ENCODE measurements at places on chromosomes 2 and 18.

DNA sequence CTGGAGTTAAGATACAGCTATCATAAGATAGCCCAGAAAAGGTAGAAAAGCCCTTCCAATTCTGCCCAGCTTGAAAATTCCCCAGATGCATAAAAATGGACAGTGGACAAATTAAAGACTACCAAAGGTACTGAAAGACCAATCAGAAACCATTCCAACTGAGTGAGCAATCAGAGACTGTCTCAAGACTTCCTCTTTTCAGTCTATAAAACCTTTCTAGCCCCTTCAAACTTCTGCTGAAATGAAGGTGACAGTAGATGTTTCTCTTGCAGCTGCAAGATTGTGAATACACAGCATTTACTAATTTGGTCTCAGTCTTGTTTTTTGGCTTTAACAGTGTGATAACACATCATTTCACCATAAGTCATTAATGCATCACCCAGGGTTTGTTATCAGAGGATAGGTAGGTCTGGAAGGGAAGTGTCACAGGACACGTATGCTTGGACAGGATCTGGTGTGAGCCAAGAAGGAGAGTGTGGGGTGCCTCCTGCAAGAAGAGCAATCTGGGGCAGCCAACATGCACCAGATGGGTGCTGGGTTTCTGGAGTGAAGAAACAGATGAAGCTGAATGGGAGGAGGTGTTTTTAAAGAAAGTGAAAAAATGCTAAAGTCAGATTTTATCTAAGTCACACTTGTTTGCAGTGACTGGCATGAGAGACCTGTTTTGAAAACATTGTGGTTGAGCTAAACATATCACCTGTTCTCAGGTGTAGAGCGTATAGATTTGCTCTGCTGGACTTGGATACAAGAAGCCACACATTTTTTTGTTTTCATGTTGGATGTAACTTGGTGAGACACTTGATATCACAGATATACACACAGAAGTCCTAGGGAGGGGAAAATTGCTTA lies 75.3 kb upstream of the DDX18 start:
- no peak for DNase-seq

GRCh38 chr2:88168386-88168785 lies 1.8 kb upstream of the THNSL2 start:
- DNase-seq = no peak

DNA sequence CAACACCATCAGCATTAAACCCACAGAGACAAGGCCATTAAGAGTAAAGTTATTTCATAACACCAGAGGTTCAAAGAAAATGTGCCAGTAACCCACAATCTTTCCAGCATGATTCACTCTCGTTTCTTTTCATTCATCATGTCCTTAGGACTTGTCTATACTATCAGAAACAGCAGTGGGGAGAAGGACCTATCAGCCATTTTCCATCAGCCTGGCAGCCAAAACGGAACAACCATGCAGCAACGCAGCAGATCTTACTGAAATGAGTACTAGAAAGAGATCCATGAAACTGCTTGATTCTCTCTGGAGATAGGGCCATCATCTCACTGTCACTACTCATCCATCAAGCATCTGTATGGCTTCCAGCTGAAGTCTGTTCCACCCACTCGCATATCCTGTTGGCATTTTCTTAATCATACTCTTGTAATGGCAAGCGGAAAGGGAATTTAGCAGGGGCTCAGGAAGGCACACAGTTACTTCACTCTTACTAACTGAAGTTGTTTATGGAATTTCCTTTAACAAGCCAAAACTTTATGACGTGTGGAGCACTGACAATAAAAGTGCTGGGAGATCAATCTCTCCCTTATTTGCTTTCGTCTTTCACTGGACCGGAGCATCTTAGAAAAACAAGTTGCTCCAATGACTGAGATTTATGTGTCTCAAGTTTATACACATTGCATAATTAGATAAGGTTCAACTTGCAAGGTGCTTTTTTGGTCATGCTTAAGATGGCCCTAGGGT lies 69.7 kb downstream of the EPHA4 start:
- DNase-seq = no peak

- DNase-seq = no peak
These were observed 179.4 kb downstream of the DOK6 start for GRCh38 chr18:69580107-69580506.

GRCh38 chr2:133586978-133587377 lies 18.7 kb upstream of the NCKAP5 start:
- no peak for DNase-seq

DNA sequence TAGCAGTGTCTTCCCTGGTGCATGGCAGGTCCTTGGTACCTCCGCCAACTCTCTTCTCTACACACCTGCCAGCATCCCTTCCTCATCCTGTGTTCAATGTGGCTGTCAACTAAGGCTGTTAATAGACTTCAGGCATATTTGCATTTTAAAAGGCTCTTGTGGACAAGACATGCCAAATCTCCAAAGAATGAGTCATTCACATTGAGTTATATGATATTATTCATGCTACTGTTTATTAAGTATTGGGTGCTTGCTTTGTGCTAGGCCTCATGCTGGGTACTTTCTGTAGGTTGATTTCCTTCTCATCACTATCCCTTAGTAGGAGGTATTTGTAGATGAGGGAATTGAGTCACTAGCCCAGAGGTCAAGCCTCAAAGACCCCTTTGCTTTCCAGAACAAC lies 5.2 kb downstream of the MYO1B start:
- DNase-seq = no peak

GRCh38 chr2:70712916-70713315 lies 55.1 kb downstream of the ADD2 start:
- DNase-seq = no peak

- DNase-seq = no peak
These were observed 56.0 kb downstream of the ATIC start for GRCh38 chr2:215367662-215368492.

DNA sequence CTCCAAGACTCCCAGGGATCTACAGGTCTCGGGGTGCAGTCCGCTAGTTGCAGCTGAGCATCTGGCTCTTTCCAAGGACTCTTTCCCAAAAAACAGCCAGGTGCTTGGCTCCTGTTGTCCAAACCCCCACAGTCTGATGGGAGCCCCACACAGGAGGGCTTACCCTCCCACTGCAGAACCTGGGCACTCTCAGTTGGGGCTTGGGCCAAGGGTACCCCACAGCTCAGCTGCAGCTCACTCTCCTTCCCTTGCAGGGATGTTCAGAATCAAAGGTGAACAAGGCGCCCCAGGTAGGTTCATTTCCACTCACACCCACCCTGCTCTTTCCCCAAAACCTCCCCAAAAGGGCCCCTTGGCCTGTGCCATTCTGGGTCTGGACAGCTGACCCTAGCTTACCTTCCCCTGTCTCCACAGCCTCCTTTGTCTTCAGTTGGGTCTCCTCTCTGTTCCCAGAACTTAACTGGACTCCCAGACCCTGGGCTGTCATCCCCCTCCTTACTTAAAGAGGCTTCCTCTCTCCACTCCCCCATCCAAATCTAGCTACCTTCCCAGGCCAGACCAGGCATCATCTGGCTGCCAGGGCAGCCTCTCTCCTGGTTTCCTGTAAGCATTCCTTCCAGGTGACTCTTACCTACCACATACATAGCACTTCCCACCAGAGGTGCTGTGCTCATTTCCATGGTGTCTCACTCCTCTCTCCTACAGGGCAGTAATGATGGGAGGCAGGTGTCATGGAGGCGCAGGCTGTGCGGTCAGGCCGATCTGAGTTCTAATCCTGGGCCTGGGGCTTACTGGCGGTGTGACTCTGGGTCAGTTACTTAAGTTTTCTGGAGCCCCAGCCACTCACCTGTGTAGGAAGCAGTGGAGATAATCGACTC lies 29.5 kb downstream of the MARCO start:
- no peak for DNase-seq

GRCh38 chr2:219483451-219484342 lies 15.0 kb upstream of the GMPPA start:
- no peak for DNase-seq

- no peak for DNase-seq
These were observed 66.1 kb downstream of the NAPG start for GRCh38 chr18:10591896-10592295.

- DNase-seq = no peak
These were observed 1435.7 kb downstream of the LRP1B start for GRCh38 chr2:140695155-140695554.

GRCh38 chr2:49035481-49035880 lies 118.8 kb downstream of the FSHR start:
- DNase-seq = no peak

DNA sequence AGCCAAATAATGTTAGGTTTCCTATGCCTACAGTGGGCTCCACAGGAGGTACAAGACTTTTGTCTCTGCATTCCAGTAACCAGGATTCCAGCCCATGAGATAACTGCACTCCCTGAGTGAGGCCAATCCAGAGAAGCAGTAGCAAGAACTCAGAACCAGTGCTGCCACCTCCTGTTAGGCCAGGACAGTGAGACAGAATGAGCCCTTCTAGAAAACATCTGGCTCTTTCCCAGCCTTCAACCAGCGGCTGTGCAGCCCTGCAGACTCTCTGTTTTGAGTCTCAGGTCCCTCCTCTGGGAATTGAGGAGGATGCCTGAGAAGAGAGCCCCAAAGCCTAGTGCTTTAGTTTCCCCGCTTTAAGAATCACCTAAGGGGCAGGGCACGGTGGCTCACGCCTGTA lies 44.2 kb downstream of the ARID5A start:
- DNase-seq = no peak

DNA sequence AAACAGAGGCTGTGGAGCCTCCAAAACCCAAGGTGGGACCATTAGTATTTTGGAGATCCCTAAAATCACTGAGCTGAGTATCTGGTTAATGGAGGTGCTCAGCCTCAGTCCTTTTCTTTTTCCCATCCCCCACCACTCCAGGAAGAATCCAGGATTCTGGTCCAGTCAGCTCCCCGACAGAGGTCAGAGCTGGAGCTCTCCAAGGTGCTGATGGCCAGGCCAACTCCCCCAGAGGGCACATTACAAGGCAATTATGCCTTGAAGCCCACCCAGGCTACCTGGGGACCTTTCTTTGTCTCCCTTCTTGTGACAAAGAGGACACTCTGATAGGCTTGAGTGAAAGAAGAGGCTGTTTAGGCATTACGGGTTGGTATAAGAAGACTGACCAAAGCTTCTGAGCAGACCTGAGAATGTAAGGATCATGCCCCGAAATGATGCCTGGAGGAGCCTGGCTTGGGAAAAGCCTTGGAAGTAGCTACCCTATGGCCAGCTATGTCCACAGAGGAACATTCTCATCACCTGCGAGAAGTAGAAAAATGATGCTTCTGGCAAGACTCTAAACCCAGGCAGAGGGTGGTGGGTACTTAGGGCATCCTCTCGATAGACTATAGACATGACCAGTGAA lies 102.5 kb upstream of the LDAH start:
- no peak for DNase-seq

DNA sequence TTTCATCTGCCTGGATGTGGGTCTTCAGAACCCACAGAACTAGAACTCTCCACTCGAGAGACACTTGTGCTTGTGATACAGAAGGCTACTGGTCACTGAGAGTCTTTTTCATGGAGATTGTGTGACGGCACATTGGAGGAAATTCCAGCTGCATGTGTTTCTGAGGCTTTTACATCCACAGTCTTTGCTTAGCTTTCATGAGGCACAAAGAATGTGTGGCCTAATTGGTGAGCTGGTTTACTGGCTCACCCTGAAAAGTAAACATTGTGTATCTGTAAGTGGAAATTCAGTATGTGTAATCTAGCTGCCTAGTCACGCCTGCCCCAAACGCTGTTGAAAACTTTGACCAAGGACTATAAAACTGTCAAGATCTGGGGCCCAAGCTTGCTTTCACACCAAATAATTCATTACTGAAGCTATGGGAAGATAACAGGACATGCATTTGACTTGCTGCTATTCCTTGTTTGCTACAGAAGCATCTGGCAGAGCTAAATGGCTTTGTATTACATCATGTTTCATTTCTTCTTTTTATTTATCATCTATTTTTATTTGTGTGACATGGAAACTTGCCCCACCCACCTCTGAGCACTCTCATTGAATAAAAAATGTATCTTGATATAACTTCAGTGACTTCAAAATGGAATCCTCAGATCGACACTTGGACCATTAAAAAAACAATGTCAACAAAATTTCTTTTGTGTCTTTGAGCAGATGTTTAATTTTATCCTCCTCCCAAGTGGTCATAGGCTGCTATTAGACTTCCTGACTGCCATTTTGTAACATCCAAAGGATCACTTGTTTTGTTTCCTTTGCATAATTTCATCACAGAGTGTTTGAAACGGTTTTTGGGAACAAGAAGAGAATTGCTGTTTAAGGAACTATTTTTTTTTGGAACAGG lies 80.2 kb downstream of the EFEMP1 start:
- no peak for DNase-seq

DNA sequence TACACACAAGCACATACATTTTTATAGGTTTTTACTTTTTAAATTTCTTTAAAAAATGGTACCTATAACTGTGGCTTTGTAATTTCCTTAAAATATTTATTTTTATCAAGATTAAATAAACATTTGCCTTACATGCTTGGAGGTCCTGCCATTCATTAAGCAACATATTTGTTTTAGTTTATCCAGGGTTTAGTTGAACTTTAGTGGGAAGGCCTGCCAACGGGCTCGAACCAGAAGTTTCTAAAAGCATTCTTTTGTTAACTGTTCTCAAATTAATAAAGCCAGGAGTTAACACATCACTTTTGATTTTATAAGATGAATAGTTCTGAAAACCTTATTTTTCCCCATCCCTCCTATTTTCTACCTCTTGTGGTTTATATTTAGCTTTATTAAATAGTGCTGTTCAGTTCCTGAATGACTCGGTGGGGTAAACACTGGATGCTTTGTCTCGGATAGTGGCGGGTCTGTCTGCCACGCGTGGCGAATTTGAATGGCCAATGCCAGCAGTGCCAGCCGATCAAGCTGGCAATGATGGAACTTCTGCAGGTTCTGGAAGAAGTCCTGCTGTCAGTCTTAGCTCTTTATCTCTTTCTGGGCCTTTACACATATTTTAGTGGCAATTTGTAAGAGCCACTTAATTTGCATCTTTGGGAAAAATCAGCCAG lies 32.2 kb downstream of the SH3YL1 start:
- no peak for DNase-seq

- no peak for DNase-seq
These were observed 1.3 kb upstream of the CEP68 start for GRCh38 chr2:65054749-65055421.

DNA sequence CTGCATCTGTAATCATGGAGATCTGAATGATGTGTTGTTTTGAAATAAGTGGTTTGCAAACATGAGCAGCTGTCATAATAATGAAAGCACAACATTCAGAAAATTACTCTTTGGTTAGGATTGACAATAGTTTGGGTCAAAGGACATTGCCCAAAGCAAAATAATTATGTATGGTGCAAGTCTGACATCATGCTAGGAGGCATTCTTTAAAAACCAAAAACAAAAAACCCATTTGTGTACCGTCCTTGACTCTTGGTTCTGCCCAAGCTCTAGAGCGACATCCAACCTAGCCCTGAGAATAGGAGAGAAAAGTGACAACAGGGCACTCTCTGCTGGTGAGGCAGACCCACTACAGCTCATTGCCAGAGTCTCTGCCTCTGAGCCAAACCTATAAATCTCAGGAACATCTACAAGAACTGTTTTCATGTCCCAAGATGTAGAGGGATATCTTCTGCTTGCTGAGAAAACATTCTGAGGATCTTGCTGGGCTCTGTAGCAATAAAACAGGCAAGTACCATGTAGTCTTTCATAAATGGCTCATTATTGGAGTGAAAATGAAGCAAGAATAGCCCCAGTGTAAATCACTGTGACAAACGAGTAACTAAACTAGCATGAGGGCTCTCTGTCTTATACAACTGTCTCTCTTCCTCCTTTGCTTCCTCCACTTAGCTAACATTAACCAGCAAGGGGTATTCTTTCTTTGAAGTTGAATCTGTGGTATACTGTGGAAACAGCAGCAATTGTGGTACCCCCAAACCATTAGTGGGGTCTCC lies 266.8 kb upstream of the CXCR4 start:
- no peak for DNase-seq
